Bone marrow (tissue), 2 donors: ENCODE measurements at places on chromosomes 13 and 19.

- no peak for DNase-seq
Observed at GRCh38 chr19:32232449-32232848, 113.0 kb upstream of the ZNF507 start.

GRCh38 chr13:45257638-45258333 lies 56.9 kb upstream of the KCTD4 start:
- DNase-seq, result peak; percentile 46

DNA sequence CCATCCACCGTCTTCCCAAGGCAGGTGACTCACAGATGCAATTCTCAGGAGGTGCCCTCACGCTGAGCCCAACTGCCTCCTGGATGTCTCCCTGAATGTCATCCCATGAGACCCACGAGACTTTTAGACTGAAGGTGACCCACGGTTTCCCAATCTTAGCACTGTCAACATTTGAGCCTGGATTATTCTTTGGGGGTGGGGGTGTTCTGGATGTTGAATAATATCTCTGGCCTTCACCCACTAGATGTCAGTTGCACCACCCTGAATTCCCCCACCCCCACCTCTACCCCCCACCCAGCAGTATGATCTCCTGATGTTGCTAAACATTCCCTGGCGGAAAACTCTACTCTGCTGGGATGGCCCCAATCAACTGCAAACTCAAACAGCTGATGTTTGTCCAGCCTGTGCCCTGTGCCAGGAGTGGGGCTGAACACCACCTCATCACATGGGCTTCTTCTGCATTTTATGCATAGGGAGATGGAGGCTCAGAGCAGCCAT lies 2.2 kb upstream of the CYP4F22 start:
- no peak for DNase-seq

DNA sequence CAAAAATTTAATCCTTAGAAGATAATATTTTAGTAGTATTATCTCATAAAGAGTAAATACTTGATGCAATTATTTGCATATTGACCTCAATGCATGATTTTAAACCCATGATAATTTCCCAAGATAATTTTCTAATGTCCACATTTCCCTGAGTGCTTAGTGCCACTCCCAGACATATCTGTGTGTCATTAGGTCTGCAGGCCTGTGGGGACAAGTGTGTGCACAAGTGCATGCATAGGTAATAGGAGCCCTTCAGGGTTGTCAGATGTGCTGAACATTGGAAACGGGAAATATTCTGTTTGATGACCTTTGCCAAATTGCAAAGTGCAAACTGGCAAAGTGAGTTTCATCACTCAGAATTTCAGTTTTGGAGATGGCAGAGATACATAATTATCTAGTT lies 369.9 kb downstream of the KLF5 start:
- no peak for DNase-seq

DNA sequence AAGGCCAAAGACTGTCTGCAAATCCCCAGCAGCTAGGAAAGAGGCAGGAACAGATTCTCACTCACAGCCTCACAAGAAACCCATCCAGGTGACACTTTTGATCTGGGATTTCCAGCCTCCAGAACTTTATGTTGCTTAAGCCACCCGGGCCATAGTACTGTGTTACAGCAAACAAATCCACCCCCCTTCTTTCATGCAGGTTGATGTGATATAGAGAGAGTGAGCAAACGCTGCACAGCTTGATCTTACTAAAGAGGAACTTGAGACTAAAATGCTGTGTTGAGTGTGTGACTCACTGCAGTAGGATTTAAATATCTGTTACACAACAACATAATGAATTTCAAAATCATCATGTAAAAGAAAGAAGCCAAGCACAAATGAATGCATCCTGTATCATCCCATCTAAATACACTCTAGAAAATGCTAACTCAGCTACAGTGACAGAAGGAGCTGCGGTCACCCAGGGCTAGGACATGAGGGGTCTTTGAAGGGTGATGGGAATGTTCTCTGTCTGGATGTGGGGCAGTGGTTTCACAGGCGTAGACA lies 32.2 kb downstream of the RCBTB2 start:
- peak; percentile 92 for DNase-seq

DNA sequence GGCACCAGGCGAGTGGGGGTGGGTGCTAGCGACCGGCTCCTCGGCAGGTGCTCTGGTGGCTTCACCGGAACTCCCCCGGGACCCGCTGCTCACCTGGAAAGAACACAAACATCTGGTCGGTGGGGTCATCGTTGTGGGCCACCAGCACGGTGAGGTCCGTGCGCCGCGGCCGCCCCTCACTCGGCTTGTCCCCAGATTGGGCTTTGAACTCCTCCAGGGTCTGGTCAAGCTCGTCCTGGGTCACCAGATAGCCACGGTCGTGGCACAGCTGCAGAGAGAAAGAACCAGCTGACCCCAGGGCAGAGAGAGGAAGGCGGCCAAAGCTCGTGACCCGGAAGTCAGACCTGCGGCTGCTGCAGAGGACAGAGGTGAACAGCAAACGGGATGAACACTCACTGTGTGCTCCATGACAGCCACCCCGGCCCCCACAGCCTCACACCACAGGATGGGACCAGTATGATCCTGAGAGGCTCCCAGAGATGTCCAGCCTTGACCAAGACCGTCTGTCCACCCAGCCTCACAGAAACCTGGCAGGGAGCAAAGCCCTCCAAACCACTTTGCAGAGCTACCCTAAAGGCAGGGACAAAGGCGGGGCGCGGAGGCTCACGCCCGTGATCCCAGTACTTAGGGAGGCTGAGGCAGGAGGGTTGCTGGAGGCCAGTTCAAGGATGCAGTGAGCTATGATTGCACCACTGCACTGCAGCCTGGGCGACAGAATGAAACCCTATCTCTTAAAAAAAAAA lies 1.2 kb downstream of the POLR2E start:
- DNase-seq, result no peak

GRCh38 chr13:39167018-39167417 lies 128.8 kb downstream of the NHLRC3 start:
- DNase-seq, result no peak

DNA sequence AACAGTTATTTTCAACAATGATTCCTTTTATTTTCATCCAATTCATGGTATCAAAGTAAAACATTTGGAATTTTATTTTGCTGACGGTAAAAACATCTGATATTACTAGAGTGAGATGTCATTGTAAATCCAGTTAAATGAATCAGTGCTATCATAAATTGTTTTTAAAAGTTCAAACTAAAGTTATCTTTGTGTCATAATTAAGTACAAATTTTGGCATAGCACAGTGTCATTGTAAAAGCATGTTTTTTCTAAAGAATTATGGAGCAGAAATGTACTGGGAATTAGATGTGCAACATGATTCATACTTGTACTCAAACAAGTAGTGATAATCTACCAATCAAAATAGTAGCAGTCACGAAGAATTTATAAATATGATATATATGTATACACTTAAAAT lies 92.8 kb downstream of the FAM216B start:
- DNase-seq, result no peak

GRCh38 chr13:90926459-90926858 lies 421.0 kb upstream of the MIR17HG start:
- DNase-seq, result no peak

DNA sequence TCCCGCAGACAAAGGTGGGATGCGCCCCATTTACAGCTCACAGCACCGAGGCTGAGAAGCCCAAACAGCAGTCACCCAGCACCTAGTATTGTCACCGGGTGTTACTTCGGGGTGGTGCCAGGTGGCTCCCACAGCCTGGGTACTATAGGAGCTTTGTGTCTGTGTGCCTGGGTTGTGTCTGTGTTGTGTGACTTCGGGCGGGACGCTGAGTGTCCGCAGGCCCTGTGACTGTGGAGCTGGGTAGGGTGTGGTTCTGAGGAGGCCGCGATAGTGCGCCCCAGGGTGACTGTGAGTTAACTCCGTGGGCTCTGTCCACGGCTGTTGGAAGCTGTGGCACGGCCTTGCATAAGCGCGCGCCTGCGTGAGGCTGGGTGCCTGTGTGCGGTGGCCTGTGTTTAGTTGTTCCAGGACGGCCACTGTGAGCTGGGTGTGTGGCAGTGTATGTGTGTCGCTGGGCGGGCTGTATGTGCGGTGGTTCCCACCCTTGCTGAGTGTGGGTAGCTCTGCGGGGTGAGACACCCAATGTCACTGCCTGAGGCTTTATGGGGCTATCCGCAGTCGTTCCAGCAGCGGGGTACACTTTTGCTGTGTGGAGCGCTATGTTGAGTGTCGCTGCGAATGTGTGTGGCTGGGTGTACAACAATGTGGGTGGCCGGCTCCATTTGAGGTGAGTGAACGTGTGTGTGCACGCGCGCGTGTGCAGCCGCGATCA lies 559 bp upstream of the SSBP4 start:
- peak; percentile 65 for DNase-seq

DNA sequence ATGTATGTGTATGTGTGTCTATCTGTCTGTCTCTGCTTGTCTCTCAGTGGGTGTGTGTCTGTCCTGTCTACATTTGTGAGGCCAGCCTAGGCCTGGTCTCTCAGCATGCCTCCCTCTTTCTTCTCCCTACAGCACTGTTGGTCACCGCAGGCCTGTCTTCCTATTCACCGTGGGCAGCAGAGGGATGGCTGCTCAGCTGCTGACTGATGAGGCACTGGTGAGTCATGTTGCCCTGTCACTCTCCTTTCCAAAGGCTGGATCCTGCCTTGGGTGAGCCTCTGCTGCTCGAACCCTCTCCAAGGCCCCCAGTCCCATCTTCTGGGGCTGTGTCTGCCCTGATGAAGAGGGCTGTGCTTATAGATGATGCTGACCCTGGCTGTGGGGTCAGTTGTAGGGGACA lies 6.3 kb downstream of the ZNF71 start:
- DNase-seq, result no peak

GRCh38 chr19:32339988-32340874 lies 5.2 kb upstream of the ZNF507 start:
- peak; percentile 6 for DNase-seq

DNA sequence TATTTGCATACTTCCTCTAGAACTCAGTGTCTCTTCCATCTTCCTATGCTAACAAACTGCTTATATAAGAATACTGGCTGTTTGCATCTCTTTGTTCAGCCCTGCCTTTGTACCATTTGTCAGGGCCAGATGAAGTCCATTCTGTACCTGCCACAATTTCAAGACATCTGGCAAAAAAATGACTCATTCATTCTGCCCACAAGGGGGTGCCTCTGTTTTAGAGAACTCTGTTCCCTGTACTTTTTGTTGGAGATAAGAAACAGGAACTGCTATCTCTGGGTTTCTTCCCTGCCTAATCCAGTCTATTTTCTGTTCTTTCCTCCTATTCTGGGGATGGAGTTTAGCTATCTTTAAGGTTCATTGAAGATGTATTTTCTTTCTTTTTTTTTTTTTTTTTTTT lies 23.0 kb downstream of the ZNF568 start:
- no peak for DNase-seq

- DNase-seq, result peak; percentile 41
Observed at GRCh38 chr19:18379803-18380747, 5.9 kb upstream of the GDF15 start.

DNA sequence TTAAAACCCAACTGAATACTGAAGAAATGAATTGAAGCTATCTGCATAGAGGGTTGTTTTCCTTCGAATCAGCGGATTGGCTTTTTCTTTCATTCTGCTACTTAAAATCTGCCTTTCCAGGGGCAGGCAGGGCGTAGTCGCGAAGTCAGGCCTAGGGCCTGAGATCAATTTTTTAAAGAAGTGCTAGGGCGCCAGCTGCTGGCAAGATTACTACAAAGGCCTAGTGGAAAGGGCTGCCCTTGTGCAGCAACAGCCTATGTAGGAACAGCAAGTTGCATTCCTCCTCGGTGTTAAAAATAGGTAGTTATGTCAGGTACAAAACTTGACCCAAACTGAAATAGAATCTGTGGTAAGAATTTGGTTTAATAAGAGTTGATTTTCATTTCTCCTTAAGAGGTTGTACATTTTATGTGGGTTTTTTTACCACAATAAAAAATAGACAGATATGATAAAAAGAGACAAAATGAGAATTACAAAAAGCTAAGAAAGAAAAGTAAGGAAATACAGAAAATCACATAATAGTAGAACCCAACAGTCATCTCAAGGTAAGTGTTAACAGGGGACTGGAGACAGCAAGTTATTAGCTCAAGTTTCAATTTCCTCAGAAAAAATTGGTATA lies 9.5 kb upstream of the URAD start:
- DNase-seq, result peak; percentile 3

GRCh38 chr13:41008349-41008980 lies 10.7 kb downstream of the ELF1 start:
- peak; percentile 22 for DNase-seq

GRCh38 chr13:94902722-94903407 lies 190.5 kb upstream of the SOX21 start:
- no peak for DNase-seq

DNA sequence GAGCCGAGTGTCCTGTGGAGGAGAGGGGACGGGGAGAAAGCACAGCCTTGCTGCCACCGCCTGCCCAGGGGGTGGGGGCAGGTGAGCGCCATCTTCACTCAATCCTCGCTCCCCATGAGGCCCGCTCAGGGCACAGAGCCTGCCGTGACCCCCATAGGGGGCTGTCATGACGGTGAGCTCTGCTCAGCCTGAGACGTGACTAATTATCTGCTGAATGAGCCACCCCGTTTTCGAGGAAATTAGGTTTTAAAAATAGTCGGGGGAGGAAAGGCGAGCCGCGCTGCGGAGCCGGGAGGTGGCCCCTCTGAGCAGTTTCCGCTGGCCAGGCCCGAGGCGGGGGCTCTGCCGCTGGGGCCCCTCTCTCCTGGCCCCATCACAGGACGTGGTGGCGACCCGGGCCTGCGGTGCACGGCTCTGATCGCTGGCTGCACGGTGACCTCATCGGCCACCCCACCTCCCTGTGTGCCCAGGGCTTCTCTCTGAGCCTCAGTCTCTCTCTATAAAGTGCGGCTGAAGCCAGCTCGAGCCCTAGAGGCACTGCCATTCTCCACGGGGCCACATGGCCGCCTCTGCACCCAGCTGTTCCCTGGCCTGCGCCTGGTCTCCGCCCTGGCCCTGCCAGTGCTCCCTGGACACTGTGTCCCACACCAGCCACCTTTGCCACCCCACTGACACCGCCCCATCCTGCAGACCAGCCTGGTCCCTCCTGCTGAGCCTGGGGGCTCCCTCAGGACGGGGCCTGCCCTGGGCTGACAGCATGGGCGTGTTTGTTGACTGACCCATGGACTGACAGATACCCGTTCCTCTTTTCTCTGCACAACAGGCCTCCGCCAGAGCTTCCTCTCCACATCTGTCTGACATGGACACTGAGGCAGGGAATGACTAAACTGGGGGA lies 28.3 kb downstream of the PIP5K1C start:
- DNase-seq, result peak; percentile 71

DNA sequence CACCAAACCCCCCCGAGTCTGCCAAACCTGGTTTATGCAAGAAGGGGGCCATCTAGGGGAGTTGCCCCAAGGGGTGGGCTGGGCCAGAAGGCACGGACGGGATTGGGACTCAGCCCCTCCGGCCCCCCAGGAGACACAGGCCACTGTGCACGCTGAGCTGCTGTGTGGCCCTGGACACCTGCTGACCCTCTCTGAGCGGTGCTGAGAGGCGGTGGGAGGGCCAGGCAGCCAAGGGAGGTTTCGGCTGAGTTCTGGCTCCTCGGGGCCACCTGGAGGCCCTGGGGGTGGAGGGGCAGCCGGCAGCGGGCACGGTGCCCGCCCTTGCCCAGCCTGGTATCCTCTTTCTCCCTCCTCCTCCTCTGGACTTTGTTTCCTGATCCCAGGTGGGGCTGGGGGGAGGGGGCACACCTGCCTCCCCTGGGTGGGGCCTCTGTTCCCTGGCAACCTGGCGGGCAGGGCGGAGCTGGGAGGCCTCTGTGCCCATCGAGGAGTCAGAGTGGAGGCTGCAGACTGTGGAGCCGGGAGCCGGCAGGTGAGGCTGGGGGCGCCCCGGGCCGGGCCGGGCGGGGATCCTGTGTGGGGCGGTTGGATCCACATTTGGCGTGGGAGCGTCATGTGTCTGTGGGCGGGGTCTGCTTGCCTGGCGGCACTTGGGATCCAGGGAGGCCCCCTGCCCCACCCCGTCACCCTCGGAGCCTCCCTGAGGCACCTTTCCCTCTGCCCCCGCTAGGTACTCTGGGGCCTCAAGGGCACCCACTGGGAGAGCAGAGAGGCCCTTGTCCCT lies at the start of gene MISP:
MISP (plus strand) TSS at position 473 of the 784 bp plus-strand sequence. CDS start 5,835 bp downstream, outside the sequence.
- DNase-seq, result no peak
